Stimulated activated memory B cell treated with anti-CD40 and anti-IgM and Interleukin-4, amounts not matched to agents 10 μg/mL and 1 μg/mL and 100 μg/mL, for 72 hours (primary cell): ENCODE measurements at places on chromosomes 5 and 9.

GRCh38 chr5:178435321-178436238 lies 154.6 kb downstream of the COL23A1 start:
- no peak for ATAC-seq

DNA sequence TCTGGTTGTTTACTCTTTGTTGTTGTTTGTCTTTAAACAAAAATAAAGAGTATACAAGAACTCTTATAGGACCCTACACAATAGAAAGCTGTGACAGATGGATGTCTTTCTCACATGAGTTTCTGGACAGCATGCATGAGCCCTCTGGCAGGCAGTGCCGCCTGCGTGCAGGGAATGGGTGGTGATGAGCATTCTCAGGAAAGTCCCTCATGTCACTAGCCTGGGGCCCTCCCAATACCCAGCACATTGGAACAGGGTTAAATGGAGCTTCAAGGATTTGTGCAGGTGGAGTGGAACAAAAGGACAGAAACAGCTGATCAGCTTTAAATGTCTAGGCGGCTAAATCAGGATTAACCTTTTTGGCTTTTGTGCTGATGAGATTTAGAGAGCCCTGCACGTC lies 181.0 kb upstream of the CD180 start:
- ATAC-seq = no peak

DNA sequence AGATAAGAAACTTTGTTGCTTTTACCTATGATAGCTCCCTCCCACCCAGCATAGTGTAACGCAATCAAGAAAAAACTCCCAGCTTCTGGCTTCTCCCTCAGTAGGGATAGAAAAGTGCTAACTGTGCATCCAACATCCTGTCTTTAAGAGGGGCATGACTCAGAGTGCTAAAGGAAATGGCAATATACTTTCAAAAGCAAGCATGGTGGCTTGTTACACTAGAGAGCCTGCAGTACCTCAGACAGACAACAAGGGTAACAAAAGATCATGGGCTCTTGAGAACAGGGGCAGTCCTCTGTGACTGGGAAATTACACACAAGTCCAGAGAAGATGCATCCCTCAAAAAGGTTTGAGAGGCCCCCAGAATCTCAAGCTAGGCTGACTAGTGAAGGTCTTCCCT lies 37.8 kb downstream of the PRELID2 start:
- ATAC-seq = no peak

DNA sequence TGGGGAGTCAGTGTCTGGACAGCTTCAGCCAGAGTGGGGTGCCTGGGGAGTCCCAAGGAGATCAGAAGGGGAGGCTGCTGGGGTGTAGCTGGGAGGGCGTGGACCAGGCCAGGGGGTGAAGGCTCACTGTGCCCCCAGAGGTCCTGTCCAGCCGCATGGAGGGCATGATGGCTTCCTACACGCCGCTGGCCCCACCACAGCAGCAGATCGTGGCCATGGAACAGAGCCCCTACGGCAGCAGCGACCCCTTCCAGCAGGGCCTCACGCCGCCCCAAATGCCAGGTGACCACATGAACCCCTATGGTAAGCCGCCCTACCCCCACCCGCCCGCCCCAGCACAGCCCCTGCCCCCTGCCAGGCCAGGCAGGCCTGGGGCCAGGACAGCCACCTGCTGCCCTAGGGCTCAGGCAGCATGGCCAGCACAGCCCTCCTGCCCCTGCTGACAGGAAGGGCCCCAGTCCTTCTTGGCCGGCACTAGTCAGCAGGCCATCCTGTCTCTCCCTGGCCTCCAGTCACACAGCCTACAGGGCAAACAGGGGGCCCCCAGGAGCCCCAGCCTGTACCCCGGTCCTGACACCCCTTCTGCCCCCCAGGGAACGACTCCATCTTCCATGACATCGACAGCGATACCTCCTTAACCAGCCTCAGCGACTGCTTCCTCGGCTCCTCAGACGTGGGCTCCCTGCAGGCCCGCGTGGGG lies 82.1 kb downstream of the LMX1B start:
- ATAC-seq = no peak

- no peak for ATAC-seq
These were observed 70.6 kb upstream of the ZNF622 start for GRCh38 chr5:16536246-16536645.

DNA sequence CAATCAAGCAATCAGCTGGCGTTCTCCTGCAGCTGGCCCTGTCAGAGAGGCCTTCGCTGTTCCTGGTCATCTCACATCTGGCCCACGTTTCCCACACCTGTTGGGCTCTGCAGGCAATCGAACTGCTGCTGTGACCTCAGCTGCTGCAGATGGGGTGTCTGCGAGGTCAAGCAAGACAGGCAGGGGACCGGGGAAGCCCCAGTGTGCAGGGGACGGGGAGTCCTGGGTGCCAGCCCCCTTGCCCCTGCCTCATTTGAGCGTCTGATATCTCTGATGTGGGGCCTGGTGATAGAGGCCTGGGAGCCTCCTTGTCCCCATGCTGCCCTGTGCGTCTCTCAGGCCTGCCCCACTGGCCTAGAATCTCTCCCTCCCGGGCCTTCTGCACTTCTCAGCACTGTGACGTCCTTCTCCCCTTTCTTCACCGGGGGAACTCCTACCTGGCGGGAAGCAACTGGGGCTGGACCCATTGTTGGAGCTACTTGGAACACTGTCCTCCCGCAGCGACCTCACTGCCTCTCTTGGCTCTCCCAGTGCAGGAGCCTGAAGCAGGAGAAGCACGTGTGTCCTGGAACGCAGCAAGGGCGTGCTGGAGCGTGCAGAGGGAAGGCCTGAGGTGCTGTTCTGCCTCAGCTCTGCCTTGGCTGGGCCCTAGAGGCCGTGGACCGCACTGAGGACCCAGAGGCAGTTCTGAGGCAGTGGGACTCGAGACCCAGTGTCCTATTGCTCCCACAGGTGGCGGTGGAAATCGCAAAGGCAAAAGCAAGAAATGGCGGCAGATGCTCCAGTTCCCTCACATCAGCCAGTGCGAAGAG lies 3.9 kb downstream of the GRK6 start:
- no peak for ATAC-seq

GRCh38 chr5:81245871-81246235 lies 12.7 kb downstream of the CKMT2 start:
- no peak for ATAC-seq

DNA sequence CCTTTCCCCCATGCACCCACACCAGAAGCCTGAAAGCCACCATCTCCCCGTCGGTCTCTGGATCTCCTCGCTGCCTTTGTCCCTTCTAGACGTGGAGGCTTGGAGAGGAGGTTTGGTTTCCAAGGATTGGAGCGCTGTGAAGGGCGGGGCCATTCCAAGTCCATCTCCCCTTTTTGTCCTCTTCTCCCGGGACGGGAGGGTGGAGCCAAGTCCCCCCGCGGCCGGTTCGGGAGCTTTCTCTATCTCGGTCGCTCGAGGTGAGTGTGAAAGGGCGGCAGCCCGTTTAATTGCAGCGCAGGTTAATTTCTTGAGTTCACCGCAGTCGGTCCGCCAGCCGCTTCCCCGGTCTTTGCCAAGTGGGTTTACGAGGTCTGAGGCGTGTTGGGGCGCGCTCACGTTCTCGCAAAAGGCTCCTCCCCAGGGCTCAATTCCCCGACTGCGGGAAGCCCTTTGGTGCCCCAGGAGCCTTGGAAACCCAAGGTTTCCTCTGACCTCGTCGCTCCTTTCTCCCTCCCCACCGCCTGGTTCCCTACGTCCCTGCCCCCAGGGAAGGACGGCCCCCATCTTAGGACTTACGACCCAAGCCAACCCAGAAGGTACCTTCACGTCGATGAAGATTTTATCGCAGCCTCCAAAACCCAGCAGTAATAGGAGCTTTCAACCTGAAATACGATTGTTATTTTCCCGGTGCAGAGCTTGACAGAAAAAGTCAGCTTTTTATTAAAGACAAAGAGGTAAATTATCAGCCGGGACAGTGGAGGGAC lies 2.8 kb upstream of the ZNF462 start:
- ATAC-seq = no peak

GRCh38 chr9:134887686-134888602 lies 7.3 kb downstream of the FCN2 start:
- ATAC-seq = no peak

GRCh38 chr5:57324181-57324580 lies 150.3 kb downstream of the GPBP1 start:
- no peak for ATAC-seq

- no peak for ATAC-seq
These were observed 412.1 kb upstream of the ADAMTSL1 start for GRCh38 chr9:18061856-18062255.

- no peak for ATAC-seq
These were observed 99.1 kb downstream of the ADAMTS6 start for GRCh38 chr5:65382582-65382981.

GRCh38 chr5:159038907-159039306 lies 60.8 kb downstream of the EBF1 start:
- no peak for ATAC-seq

- ATAC-seq = no peak
These were observed 174.7 kb downstream of the WDR70 start for GRCh38 chr5:37553720-37554404.

GRCh38 chr9:126665644-126666035 lies 51.9 kb downstream of the LMX1B start:
- ATAC-seq = no peak

GRCh38 chr5:7878381-7878873 lies 9.5 kb downstream of the MTRR start:
- peak; percentile 89 for ATAC-seq

- peak; percentile 46 for ATAC-seq
These were observed 40.4 kb downstream of the EXD3 start for GRCh38 chr9:137382444-137383080.

DNA sequence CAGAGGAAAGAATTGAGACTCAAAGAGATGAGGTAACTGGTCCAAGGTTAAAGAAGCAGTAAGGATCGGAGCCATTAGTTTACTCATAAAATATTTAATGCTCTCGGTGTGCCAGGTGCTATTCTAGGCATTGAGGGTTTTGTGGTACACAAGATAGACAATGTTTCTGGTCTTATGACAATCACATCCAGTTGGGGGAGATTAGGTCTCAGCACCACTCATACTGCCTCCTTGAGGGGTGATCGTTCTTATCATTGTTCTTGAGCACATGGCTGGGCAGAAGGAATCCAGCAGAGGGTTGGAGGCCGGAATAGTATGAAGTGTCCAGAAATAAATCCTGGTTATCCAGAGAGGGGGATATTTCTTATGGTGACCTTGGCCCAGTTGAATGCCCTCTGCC lies 40.7 kb upstream of the LCP2 start:
- no peak for ATAC-seq

DNA sequence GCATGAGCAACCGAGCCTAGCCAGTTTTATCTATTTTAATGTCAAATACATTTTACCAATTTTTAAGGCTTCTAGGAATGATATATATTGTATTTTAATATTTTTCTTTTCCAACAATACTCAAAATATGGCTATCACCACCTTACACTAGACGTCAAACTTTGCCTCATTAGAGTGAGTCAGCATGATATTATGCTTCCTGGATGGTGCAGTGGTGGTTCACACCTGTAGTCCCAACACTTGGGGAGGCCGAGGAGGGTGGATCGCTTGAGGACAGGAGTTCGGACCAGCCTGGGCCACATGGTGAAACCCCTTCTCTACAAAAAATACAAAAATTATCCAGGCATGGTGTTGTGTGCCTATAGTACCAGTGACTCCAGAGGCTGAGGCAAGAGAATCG lies 7.3 kb upstream of the CDC14B start:
- no peak for ATAC-seq

GRCh38 chr9:91043811-91044175 lies 242.2 kb downstream of the SYK start:
- ATAC-seq = no peak

DNA sequence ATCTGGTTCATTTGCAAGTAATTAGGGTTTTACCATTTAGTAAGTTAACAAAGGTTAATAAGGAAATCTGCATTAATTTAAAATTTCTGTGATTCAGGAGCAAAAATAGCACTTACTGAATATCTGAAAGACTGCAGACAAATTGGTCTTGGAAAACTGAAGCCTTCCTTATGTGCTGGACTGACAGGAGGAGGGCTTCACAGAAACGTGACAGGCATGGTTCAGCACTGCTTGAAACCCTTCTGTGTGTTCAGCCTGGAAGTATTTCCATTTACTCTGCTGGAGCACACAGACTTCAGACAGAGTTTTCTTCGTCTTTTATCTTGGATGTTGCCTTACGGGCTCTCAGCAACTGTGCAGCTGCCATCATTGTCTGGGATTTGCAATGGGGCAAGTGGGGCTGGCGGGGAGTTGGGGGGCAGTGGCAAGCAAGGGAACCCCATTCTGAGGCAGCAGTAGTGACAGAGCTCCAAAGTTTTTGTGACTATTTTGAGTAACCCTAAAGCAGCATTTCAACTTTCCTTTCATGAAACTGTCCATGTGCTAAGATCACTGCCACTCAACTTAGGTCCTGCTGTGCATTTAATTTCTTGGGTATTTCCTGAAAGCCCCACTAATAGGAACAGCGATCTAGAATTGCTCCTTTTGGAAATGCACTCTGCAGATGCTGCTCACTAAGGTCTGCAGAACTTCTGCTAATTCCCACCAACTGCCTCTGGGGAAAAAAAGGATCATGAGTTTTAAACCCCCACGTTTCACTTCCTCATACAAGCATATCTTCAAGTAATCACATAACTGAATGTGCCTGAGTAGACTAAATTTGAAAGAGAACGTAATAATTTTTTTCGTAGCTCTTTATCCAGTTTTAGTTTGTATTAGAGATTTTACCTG lies 56.6 kb downstream of the KCNN2 start:
- peak; percentile 92 for ATAC-seq

DNA sequence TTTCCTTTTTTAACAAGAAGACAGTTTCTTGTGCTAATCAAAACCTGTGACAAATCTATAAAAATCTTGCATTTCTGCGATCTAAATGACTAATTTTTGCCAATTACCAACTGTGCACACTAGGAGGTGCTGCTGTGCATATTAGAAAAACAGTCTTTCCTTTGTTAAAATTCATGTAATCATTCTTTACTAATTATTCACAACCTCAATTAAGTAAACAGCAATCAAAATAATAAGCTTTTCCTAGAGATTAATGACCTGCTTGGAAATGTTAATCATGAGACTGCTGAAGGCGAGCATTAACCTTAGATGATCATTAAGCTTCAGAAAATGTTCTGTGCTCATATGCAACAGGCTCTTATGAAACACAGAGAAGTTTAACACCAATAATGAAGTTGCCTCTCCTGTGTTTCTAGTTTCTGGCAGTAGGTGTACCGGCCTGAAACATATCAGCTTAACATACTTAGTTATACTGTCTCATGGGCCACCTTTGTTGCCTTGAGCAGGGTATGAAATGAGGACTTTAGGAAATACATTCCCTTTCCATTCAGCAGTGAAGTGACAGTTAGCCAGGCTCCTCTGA lies 17.7 kb downstream of the RFESD start:
- no peak for ATAC-seq

DNA sequence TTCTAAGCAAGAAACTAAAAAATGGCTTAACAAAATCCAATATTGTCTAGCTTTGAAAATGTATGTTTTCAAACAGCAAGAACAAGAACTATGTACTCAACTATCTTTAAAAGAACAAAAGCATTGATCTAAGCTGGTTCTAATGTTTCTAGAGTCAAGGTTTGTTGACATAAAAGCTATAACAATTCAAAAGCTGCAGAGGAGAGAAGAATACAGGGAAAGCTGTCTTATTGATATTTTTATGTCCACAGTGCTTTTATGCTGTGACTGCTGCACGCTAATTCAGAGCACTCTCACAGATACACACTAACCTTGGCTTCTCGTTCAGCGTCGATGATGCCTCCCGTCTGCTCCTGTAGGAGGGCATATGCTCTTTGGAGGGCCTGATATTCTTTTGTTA lies 129.5 kb upstream of the DPYSL3 start:
- ATAC-seq = no peak

- no peak for ATAC-seq
These were observed 53.0 kb upstream of the SIMC1 start for GRCh38 chr5:176185133-176185733.
